MV-4-11 (cell line): ENCODE measurements at places on chromosomes 4 and X.

DNA sequence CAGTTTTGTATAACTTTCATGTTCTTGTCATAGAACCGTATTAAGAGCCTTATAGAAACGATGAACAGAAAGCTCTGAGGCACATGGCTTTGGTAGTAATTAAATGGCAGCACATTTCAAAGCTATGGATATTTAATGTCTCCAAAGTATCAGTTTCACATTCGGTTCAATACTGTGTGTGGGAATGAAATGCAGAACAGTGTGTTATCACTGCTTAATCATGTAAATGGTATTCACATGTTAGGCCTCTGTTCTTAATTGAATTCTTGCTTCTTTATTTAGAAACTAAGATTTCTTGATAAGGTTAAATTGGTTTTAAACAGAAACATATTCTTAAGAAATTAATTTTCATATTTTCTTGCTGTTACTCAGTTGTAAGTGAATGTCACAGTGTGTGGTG, 701.0 kb upstream of the PITX2 start:
- no peak for DNase-seq

DNA sequence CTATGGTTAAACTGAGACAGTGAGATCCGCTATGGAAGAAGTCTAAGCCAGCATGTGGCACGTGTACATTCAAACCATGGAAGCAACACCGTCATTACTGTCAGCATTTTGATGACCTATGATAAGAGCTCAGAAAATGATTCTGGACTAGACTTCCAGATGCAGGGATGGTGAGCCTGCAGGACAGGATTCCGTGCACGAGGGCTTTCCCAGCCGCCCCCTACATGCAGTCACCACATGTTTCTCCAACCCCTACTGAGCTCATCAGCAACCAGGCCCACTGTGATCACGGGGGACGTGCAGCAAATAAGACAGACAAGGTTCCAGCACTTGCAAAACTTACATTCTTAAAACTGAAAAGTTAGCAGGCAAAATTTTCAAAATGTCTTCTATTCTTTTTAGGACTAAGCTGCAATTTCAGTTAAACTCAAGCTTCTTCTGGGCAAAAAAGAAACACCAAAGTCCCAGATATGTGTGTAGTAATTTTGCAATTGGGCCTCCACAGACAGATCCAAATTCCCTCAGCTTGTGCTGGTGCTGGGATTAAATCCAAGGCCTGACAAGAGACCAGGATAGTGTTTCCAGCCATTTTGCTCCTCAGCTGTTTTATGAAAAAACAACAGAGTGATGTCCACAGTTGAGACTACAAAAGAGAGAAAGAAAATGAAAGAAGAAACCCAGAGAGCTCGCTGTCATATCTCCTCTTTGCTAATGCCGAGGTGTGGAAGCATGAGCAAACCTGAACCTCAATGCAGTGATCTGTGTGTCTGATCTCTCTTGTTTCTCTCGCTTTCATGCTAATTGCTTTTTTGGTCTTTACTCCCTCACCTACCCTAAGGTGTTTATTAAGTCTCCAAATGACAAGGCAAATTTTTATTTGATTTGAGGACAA, 118.2 kb downstream of the AFAP1 start:
- DNase-seq = no peak

DNA sequence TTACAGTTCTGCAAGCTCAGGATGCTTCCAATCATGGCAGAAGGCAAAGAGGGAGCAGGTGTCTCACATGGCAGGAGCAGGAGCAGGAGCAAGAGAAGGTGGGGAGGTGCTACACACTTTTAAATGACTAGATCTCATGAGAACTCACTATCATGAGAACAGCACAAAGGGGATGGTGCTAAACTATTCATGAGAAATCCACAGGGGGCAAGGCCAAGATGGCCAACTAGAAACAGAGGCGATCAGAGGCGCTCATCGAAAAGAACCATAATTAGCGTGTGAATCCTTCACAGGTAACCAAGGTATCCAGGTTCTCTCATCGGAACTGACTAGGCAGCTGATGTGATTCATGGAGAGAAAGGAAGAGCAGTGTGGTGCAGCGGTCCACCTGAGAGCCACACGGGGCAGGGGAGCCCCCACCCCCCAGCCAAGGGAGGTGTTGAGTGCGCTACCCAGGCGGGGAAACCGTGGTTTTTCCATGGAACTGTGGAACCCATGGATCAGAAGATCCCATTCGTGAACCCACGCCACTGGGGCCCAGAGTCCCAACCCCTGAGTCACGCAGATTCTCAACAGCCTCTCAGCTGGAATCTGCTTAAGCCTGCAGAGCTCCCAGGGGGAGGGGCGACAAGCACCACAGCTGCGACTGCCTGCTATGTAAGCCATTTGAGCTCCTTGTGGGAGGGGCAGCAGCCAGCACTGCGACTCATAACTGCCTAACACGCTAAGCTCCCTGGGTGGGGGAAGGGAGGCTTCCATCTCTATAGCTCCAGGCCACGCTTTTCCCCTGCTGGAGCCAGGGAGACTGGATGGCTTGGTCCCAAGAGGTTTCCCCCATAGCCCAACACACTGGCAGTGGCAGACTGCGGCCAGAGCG, 46.7 kb downstream of the FGF16 start:
- no peak for DNase-seq

DNA sequence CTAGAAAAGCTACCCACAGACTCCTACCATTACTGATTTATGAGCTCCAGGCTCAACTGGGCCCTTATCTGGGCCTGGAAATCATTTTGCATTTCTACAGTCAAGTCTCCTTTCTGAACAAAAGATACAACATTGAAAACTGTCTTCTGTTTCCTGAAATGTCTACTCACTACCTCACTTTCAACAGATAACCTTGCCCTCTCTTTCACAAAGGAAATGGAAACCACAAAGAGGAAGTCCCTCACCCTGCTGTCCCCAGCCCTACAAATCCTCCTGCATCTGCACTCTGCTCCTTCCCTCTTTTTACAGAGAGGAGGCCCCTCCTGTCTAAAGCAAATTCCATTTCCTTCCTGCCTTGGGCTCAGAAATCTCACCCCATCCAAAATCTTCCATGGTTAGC, 24.8 kb upstream of the CYBB start:
- DNase-seq = peak; percentile 95

DNA sequence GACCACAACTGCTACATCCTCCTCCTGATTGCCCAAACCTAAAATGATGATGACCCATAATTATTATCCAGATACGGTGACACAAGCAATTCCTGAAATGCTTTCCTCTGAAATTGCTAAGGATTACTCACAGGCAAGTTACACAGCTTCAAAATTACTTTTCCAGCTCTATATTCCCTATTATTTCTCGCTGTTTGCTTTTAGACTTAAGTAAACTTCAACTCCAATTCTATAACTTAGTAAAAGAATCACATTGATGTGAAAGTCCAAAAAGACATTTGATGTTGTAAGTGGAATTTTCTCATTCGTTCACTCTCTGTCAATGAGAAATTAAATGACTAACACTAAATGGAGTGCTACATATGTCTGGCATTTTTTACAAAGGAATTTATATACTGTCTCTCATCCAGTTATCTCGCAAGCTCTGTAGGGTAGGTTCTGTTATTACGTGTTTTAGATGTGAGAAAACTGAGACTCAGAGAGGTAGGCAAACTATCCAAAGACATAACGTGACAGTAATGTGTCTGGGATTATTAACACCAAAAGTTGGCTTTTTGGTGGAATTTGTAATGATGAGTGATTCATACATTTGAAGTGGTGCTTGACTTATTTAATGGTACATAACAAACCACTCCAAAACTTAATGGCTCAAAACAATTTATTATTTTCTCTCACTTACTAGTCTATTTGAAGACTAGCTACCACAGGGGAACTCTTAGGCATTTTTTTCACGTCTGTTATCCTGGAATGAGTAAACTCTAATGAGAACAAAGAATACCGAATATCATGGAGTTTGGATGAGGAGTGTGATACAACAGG, 31.5 kb downstream of the PALLD start:
- DNase-seq = no peak

DNA sequence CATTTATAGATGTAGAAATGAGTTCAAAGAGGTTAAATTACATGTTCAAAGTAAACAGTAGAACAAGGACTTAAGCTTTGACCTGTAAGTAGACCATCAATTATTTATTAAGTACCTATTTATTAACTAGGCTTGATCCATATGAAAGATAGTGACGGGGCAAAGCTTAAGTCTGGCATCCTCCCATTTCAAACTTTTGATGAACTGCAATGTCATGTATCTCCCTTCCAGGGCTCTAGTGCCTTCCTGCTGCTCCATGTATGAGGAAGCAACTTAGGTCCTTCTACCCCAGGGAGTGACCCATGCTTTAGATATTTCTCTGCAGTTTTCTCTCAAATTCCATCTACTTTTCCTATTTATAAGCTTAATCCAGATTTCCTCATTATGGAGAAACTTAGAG, 31.9 kb upstream of the ANTXR2 start:
- no peak for DNase-seq

DNA sequence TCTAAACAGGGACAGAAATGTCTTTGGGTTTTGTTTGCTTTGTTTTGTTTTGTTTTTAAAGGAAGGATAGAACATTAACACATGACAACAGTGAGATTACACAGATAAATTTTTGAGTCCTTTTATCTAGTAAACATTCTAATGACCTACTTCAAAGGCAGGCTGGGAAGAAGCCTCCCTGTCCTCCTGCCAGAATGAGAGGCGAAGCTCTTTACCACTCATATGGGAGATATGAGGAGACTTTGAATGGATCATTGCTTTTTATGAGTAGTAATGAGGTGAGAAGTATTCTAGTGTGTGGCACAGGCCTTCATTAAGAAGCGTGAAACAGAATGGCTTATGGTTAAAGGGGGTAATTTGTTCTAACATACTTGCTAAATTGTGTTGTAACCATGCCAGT, 172.0 kb downstream of the FBXO8 start:
- no peak for DNase-seq

GRCh38 chrX:115419069-115419468, 129.6 kb downstream of the LUZP4 start:
- no peak for DNase-seq

DNA sequence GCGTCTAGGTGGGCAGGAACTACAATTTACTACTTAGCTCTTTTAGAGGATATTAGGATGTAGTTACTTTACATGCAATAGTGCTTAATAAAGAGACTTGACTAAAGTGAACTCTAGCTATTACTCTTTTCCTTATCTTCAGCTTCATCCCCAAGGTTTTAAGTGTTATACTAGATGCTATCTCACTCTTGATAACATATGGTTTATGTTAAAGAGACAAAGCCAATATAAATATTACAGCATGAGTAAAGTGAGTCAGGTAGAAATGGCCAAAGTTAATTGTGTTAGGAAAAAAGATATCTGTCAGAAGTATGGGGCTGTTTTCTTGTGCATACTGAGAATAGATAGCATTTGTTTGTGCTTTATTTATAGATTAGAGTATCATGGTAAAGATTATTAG, 80.5 kb downstream of the STAG2 start:
- no peak for DNase-seq

- DNase-seq = no peak
These were observed 34.3 kb downstream of the GPC4 start for GRCh38 chrX:133380711-133381619.

- DNase-seq = no peak
These were observed 31.3 kb upstream of the ETNPPL start for GRCh38 chr4:108794136-108794535.

- no peak for DNase-seq
These were observed 86.0 kb downstream of the EVC start for GRCh38 chr4:5796976-5797375.

GRCh38 chrX:54995621-54996020, 1.6 kb upstream of the PFKFB1 start:
- DNase-seq = no peak

GRCh38 chr4:165537028-165537648, 158.3 kb downstream of the CPE start:
- DNase-seq = no peak

GRCh38 chrX:149715468-149715867, 3.6 kb downstream of the MAGEA11 start:
- no peak for DNase-seq

DNA sequence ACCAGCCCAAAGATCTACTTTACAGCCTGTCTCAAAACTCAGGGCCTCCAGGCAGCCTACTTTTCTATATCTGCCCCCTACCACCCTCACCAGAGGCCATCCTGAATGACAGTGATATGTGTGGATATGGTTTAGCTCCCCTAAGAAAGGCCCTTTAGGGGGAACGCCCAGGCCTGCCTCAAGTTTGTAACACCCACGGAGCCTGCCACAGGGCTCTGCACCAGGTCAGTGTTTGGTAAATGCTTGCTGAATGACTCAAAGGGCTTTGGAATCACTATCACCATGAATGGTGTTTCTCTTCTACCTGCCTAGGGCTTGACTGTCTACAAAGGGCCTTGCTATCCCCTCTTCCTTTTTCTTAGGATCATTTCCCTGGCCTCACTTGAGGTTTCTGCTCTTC, 11.3 kb upstream of the LONRF3 start:
- no peak for DNase-seq

GRCh38 chr4:183173580-183174526, 74.8 kb downstream of the WWC2 start:
- DNase-seq = no peak
